ENCODE measurements at places on chromosomes 13 and 19.

GRCh38 chr13:99258210-99258860 lies at the start of gene GPR18:
Gene GPR18 (minus strand): TSS chr13:99258379. CDS start chr13:99255872, 2,507 bp downstream.
- DNase-seq = no peak

DNA sequence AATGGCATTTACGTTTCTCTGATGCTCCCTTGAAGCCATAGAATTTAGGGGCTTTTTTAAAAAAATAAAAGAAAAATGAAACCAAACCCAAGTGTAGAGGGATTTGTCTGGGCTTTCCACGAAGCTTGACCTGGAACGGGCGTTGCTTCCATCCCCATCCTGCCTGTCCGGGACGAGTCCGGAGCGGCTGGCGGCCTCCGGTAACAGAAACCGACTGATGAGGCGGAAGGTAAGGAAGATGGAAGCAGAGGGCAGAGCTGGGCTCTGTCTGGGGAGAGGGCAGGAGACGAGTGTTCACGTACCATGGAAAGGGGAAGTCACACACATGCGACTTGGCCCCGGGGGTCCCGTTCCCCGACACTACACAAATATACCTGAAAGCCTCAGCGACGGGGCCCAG lies 34.3 kb downstream of the BTBD2 start:
- no peak for DNase-seq

- DNase-seq = no peak
These were observed 92.2 kb downstream of the SLC7A1 start for GRCh38 chr13:29503041-29503837.

DNA sequence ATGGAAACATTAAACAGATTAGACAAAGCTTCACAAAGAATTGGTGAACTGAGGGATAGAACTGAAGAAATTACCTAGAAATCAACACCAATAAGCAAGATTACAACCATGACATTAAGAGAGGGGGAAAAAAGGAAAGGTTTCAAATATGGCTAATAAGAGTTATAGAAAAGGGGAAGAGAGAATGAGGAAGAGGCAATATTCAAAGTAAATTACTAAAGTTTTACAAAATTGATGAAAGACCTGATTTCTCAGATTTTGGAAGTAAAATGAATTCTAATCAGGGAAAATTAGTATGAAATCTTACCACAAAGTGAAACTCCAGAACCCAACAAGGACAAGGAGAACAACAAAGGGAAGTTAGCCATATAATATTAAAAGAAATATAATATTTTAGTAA lies 187.4 kb downstream of the NBEA start:
- DNase-seq = no peak

DNA sequence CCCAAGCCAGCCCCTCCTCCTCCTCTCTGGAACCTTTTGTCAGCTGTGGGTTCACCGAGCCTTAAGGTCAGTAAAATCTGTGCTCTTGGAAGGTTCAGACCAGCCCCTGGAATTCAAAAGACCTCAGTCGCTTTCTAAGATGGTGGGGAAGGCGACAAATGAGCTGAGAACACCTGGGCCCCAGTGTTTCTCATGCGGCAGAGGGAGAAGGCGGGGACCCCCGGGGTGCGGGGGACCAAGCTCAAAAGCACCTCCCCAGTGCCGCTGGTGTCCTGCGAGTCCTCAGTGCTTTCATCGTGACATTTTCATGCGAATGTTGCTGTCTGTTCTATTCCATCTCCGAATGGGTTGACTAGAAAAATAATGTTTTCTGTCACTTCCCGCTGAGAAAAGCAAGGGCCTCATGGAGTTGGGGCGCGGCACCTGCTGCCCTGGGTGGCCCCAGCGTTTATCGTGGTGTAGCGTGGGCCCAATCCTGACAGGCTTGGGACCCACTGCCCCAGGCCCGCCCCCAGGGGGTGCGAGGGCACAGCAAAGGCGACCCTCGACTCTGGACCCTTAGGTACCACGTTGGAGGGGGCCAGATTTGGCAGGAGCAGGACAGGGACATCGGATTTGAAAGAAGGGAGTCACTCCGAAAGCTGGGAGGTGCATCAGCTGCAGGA lies 751 bp upstream of the NTN5 start:
- no peak for DNase-seq
